ENCODE measurements at places on chromosomes 2 and 18.

- peak; percentile 97 for DNase-seq
These were observed 1629.7 kb upstream of the TMEFF2 start for GRCh38 chr2:193824474-193824873.

DNA sequence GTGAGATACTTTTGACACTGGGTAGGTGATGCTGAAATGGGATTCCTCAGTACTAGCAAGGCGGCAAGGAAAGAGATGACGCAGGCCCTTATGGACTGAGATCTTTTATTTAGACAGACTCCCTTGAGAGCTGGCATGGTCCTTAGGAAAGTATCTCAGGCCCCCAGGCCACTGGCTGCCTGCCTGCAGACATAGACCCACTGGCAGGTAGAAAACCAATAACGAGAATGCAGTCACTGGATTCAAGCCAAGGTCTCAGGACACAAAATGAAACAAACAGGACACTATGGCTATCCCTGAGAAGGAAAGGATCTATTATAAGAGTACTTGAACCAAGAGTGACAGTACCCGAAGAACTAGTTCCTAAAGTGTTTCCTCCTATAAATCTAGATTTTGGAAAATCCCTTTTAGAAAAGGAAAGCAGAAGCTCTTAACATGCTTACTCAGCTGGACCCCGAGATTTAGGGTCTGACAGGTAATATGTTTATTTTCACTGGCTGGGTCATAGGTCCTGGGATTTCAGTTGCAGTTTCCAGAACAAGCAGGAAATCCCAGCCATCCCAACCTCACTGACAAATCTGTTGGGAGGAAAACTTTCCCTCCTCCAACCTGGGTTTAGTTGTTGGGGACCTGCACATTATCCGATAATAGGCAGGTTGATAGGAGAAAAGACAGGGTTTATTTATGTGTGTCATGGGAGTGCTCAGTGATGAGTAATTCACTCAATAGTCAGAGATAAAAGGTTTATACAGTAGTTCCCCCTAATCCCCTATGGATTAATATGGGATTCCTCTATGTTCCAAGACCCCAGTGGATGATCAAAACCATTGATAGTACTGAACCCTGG is 44.5 kb downstream of the COMMD1 start:
- peak; percentile 30 for DNase-seq

GRCh38 chr18:9684881-9685614 is 23.1 kb upstream of the RAB31 start:
- DNase-seq = peak; percentile 65

- no peak for DNase-seq
These were observed 391.6 kb downstream of the ADCYAP1 start for GRCh38 chr18:1296237-1296636.

DNA sequence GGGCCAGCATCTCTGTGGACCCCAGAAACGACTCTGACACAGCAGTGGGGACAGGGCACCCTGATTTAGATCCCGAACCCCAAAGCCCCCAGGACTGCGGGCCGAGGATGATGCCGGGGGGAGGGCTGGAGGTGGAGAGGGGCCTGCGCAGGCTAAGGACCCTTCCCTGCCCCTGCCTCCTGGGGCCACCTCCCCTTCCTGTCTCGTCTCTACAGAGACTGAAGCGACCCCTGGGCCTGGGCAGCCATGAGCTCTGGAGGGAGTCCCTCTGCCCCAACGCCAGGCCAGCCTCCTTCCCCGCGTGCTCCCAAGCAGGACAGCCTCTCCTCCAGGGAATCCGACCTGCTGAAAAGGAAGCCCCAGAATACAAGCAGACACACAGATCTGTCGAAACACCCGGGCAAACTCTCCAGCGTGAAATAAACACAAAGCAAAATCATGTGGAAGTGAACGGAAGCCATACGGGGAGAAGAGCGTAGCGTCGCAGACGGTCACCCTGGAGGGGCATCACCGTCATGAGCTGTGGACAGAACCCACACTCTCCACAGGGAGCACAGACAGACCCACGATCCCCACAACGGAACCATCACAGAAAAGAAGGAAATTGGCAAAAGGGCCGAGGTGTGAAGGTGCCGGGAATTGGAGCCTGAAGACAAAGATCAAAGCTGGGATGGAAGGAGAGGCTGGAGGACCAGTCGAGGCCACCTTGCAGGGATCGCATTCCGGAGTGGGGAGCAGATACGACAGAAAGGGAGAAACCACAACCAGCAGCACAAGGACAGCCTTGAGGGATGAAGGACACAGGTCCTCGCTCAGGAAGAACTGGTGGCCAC is 51.0 kb upstream of the CTDP1 start:
- DNase-seq = no peak

- peak; percentile 14 for DNase-seq
These were observed 61.0 kb downstream of the ZAP70 start for GRCh38 chr2:97774425-97774824.
